NCI-H1930 (cell line): ENCODE measurements at places on chromosomes 5 and 9.

DNA sequence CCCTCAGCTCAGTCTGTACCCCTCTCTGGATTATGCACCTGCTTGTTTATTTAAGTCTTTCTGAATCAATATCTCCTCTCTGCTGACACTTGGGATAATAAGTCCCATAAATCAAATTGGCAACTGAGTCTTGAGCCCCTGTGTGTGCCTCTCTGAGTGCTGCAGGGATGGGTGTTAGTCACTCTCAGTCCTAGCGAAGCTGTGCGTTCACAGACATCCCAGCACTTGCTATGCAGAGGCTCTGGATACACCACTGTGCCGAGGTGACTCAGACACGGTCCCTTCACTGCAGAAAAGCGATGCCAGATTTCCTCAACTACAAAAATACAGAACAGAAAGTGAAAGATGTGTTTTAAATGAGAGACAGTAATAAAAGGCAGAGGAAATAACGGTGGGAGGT is 4.1 kb upstream of the KCNMB1 start:
- DNase-seq = no peak

GRCh38 chr9:72165821-72166547 is 16.7 kb downstream of the GDA start:
- DNase-seq = no peak

DNA sequence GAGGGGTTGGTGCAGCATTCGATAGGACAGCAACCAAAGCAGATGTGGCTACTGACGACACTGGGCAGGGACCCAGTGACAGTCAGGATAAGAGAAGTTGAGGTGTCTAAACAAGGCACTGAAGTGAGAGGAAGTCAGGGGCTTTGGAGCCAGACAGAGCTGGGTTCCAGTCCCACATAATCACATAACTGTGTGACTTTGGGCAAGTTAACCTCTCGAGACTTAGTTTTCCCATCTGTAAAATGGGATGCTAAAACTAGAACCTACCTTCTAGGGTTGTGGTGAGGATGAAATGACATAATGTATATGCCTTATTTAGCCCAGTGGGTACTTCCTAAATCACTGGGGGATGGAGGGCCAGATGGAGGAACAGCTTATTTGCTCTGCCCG is 3.1 kb downstream of the ANGPTL2 start:
- DNase-seq = no peak

DNA sequence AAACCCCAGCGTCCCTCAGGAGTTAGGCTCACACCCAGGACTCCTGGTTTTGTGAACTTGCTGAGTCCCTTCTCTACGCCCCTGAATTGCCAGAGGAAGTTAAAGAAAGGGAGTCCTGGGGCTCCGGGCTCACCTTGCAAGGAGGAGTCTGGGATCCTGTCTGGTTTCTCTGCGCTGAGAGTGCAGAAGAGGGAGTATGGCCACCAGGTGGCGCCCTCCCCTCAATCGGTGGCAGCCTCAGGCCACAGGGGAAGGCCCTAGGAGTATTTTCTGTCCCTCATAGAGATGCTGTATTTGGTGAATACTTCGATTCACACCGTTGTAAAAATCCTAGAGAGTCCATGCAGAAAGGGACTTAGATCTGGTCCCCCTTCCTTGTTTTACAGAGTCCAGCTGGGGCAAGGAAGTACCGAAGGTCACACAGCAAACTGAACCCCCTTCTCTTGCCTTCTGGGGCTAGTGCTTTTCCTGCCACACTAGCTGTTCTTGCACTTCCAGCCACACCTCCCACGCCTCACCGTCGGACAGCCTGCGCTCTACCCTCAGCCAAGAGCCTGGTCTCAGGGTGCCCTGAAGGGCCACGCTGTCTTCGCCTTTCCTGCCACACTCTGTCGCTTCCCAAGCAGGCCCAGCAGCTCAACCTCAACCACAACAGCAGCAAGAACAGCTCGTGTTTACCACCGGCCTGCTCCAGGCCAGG is 10.2 kb downstream of the HAND1 start:
- no peak for DNase-seq

GRCh38 chr9:27033815-27034403 is 28.4 kb upstream of the LRRC19 start:
- DNase-seq = no peak

GRCh38 chr9:137459152-137459600 is at the start of gene NSMF:
Gene NSMF, minus strand, starts transcription at chr9:137459334. Its CDS starts 232 bp downstream, at chr9:137459102.
- peak; percentile 93 for DNase-seq

GRCh38 chr9:137514691-137515337 is 35.4 kb downstream of the PNPLA7 start:
- DNase-seq = no peak

GRCh38 chr5:78689540-78690252 is 41.1 kb upstream of the LHFPL2 start:
- DNase-seq = no peak
